ENCODE measurements at places on chromosomes 4 and X. TPM values are rescaled to one million over a fixed set of nuclear protein-coding genes. Genes with fewer than 3 reads are reported as not detected.
A peak's percentile ranks its signal among the peaks of the same experiment; 100 is the strongest.

GRCh38 chr4:84470204-84470785, 28.8 kb downstream of the NKX6-1 start:
- DNase-seq, result no peak

DNA sequence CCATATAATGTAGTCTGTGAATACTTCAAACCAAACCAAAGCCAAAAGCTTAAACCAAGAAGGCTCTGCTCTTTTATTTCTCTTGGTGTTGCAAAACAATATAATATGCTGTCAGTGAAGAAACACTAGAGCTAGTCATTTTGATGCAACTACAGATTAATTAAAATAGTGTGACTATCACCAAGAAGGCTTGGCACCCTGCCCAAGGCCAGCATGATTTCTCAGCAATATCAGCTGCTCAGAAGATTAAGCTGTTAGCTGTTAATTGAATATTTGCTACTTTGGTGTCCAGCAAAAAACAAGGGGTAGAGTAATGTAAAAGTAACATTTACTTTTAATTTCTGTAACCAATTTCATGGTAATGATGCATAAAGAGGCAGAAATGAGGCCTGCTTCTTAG, 104.9 kb upstream of the PRPS2 start:
- no peak for DNase-seq

- DNase-seq, result no peak
Observed at GRCh38 chr4:142752202-142752786, 93.8 kb downstream of the INPP4B start.

DNA sequence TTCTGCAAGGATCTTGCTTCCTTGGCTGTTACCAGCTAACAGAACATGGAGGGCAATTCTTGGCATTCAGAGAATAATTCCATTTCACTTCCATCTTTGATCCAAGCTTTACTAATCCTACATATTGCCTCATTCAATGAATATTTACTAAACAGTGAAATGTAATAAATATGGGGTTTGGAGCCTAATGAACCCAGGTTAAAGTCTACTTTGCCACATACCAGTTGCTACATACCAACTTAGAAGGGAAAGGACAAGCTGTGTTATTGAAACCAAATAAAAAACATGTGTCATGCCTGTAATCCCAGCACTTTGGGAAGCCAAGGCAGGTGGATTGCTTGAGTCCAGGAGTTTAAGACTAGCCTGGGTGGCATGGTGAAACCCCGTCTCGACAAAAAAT, 265.6 kb downstream of the KLHL13 start:
- no peak for DNase-seq

GRCh38 chrX:9650091-9650490, 115.6 kb downstream of the GPR143 start:
- DNase-seq, result no peak

DNA sequence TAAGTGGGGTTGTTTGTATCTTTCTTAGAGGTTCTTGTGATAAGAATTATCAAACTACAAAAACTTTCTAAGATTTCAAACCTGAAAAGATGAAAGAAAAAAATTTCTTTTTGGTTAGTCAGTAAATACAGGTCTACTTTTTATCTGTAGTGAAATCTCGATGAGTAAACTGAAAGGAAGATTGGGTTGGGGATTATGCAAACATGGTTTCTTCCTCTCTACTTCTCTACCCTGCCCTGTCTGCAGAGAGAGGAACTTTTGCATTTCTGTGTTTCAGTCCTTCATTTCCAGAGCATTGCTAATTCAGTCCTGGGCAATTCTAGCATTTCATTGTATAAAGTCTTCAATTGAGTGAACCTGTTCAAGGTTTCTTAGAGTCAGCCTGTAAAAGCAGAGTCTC, 51.6 kb upstream of the IL2 start:
- no peak for DNase-seq

DNA sequence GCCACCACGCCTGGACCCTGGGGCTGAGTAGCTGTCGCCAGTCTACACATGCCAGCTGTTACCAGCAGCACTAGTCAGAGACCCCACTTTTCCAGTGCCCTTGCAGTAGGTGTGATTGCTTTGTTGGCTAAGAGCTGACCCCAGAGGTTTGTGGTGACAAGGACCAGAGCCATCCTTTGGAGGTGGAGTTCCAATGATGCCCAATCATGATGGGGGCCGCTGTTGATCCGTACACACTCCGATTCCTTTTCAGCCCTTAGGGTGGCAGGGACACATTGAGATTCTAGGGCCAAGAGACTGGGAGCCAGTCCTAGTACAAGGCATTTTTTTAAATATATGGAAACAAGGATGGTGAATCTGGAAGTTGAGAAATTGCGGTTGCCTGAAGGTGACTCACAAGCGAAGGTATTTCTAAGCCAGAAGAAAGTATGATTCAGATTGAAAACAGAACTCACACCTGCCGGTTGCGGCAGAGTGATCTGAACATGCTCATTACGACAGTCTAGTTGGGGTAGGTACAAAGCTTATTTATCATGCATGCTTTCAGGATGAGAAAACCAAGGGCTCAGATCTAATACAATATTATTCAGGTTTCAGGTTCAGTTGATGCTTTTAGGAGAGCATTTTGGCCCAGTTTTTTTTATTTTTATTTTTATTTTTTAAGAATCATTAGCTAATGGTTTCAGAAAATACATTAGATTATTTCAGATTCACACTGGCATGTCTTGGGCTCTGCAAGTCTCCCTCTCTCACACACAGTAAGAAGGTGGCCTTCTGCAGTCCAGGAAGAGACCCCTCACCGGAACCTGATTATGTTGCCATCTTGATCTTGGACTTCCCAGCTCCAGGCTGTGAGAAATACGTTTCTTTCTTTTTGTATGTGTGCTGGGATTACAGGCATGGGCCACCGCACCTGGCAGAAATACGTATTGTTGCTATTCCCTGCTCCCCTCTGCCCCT, 43.4 kb downstream of the SHROOM2 start:
- DNase-seq, result peak; percentile 59

GRCh38 chr4:142719854-142720541, 126.1 kb downstream of the INPP4B start:
- no peak for DNase-seq

DNA sequence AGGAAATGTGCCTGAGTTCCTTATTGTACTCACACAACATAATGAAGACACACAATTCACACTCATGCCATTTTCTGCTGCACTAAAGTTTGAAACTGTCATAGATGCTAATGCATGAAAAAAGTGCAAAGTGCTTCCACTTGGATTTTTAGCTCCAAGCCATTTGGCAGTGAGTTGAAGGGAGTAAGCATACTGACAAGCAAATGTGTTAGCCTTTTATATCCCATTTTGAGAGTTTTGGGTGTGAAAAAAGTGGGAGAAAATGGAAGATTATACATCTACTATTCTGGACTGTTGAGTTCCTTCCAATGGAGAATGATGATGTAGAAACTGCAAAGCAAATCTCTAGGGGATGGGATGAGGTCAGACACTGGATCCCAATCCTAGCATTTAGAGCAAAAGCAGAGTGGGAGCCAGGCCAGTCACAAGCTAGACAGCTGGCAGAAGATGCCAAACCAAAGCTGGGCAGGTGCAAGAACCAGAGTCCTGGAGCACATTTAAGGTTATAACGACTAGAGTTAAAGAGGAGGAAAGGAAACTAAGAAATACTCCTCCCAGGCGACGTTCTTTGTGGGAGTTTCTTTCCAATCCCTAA, 216.8 kb downstream of the FBXO8 start:
- DNase-seq, result no peak

- DNase-seq, result no peak
Observed at GRCh38 chr4:10442976-10443375, 14.2 kb downstream of the ZNF518B start.

GRCh38 chrX:67613996-67614395, 70.2 kb downstream of the AR start:
- no peak for DNase-seq

DNA sequence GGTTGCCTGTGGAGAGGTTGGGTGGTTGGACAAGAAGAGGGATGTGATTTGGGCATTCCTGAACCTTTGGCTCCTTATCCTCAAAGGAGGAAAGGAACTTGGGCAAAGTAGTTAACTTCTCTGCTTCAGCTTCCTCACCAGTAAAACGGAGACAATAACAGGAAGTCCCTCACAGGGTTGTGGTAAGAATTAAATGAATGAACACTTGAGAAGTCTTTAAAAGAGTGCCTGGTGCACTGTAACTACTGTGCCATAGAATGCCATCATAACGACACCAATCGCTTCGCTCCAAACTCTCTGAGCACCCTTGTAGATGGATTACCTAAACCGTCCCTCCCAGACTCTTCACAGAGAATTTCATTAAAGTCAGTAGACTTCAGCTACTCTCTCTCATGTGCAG, 10.5 kb downstream of the ZCCHC18 start:
- no peak for DNase-seq

- DNase-seq, result no peak
Observed at GRCh38 chr4:24917076-24917856, 4.4 kb upstream of the CCDC149 start.

DNA sequence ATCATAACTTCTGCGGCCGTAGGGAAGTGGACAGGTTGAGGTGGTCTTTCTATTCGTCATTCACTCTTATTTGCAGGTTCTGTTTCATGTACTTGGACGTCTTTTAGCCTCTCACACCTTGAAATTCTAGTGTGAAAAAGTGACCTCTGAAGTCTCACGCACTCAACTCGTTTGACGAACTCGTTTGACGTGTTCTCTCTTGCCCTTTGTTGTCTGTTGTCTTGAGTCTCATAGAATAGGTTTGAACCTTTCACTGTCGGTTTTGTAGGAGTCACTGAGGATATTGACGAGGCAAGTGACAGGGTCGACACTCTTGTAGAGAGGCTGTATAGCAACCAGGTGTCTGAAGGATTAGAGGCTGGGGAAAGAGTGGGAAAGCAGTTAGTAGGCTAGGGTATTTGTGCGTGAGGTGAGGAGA, 1.1 kb upstream of the PGRMC2 start:
- DNase-seq, result peak; percentile 58

DNA sequence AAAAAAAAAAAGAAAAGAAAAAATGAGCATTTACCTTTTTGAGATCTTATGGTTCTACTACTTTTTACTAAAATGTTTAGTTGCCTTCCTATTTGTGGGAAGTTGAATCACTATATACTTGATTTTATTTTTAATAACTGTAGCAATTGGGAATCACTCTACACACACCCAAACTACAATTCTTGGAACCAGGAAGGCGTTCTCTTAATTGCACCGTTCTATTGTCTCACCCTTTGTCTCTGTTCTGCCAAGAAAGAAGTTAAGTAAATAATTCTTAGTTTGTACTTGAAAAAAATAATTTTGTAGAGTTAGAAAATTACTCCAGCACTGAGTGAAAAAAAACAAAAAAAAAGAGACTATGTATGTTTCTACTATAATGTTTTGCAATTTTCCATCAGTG, 62.7 kb downstream of the ATOH1 start:
- DNase-seq, result no peak

- DNase-seq, result no peak
Observed at GRCh38 chr4:104063341-104063740, 343.6 kb upstream of the TACR3 start.

DNA sequence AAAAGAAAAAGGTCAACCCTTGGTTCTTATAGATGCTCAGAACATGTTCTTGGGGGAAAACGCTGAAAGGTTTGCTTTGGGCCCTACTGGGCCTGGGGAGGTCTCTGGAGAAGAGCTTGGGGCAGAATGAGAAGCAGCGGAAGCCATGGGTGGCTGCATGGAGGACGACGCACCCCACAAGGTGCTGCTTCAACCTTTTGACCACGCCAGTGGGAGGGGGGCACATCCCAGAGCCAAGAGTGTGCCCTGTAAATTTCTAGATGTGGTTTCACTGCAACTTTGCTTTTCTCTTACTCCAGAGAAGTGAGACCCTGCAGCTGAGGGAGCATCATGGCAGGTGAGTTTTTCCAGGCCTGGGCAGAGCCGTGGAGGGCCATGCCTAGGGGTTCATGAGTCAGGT, 3.2 kb downstream of the PRRG3 start:
- no peak for DNase-seq

RNF128 gene
- 0.17 TPM for total RNA-seq

SSX2B gene
- not detected for total RNA-seq

NUDT11 gene
- total RNA-seq, result not detected

GYPA gene
- not detected for total RNA-seq

SORCS2 gene
- total RNA-seq, result 20.7 TPM

SCRG1 gene
- total RNA-seq, result not detected

NLRP2B gene
- total RNA-seq, result not detected

GPC4 gene
- 4.4 TPM for total RNA-seq

EFHC2 gene
- 4.3 TPM for total RNA-seq

COX18 gene
- total RNA-seq, result 8.0 TPM

NWD2 gene
- not detected for total RNA-seq

Data from PC-9 (cell line).